Urothelium cell line (cell line): ENCODE measurements at places on chromosomes 3 and 15.

- no peak for DNase-seq
These were observed 86.9 kb downstream of the CDIN1 start for GRCh38 chr15:36666228-36666905.

DNA sequence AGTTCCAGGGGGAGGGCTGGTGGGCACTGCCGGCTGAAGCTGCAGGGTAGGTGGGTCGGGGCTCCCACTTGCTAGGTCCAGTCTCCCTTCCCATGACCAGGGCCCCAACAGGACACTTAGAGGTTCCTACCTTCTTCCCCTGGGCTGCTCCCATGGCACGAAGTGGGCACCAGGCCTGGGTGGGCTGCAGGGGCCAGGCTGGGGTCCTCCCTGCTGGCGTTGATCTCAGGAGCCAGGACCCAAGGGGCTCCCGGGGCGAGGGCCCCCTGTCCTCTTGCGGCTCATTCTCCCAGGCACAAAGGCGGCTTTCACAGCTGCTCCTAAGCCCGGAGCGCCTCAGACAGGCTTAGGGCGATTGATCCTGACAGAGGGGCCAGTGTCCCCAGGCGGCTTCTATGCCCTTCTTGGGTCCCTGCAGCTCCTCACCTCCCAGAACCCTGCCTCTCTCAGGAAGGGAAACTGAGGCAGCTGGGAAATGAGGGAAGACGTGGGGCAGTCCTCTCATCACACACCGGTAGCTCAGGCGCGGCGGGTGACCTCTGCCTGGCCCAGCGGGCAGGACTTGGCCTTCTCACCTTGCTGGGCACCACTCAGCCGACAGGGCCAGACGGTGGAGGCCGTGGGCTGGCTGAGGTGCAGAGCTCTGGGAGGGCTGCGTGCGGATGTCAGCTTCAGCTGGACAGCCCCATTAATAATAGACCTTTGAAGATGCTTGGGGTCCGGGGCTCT lies 39.6 kb downstream of the FAM3D start:
- DNase-seq, result no peak

- DNase-seq, result no peak
These were observed 641.6 kb upstream of the TBL1XR1 start for GRCh38 chr3:177838766-177839350.

- DNase-seq, result no peak
These were observed 98.8 kb upstream of the TNFAIP8L3 start for GRCh38 chr15:51193526-51193925.

GRCh38 chr15:92092289-92093105 lies 239.0 kb downstream of the SLCO3A1 start:
- DNase-seq, result no peak

GRCh38 chr15:35867356-35867755 lies 321.4 kb upstream of the DPH6 start:
- no peak for DNase-seq
